H9 (cell line): ENCODE measurements at places on chromosomes 5 and 9. TPM values are rescaled to one million over a fixed set of nuclear protein-coding genes. Genes with fewer than 3 reads are reported as not detected.

Gene AFAP1L1
- total RNA-seq = 1.8 and 2.0 TPM in 2 replicates

DNA sequence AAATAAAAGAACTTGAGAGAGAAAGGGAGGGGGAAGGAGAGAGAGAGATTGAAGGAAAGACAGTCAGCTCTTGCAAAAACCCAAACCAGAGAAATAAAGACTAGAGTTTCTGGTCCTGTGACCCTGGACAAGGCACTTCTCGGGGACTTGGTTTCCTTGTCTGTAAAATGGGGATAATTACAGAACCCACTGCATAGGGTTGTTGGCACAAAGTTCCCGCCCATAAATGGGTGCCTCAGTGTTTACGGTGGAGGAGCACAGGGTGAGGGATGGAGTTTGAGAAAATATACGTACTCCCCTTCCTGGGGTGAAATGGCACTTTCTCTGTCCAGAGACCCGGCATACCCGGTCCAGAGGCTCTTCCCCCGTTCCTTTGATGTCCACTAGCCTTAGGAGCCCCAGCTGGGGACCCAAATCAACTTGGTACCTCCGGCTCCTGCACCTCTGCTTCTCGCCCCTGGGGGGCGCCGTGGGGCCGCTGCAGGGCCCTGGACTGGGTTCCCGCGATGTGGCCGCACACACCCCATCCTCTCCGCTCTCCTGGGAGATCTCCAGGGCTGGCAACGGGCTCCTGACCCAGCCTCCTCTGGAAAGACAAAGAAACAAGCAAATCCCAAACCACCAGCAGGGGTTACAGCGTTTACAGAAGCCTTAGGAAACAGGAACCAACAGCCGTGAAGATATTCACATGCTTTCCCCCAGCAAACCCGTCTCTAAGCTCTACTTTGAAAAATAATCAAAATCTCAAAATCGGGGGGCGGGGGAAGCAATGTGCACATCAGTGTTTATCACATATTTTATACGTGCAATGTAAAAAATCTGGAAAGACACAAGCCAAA is 26.3 kb downstream of the PTGES start:
- peak; percentile 94 for DNase-seq

Gene PAX5
- total RNA-seq = 0.39 and 0.75 TPM in 2 replicates

Gene FYB1
- not detected in 2 replicates for total RNA-seq

- no peak for DNase-seq
These were observed 15.0 kb upstream of the SCGB3A1 start for GRCh38 chr5:180606215-180606785.

DNA sequence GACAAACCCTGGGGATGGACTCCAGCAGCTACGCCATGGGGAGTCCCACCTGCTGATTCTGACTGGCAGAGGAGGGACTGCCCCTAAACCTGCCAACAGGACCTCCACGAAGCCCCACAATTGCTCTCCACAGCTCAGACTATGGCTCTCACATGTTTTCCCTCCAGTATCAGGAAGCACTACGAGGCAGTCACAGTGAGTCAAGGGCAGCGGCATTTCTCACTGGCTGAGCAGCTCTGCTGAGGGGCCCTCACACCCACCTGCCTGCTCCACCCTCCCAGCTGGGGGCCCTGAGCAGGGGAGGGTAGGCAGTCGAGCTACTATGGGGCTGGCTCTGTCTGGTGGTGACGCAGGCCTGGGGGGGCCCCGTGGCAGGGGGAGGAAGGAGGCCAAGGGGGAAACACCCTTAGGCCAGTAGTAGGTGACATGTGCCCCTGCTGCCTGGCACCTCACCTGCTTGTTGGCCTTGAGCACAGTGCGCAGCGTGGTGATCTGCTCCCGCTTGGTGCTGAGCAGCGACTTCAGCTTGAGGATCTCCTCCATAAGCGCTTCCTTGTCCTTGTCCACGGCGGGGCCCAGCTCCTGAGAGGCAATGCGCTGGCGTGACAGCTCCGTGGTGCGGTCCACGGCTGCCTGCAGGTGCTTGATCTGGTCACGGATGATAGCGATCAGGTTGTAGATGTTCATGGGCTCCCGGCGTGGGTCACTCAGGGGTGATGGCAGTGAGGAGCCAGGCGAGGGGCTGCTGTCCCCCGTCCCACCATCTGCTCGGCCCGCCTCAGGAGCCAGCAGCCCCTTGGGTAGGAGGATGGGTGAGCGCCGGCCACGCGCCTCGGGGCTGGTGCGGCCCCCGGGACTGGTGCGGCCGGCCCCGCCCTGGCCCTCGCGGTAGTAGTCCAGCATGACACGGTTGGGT is 46.3 kb downstream of the BICD2 start:
- DNase-seq = no peak

- DNase-seq = peak; percentile 76
These were observed 118.8 kb downstream of the WNK2 start for GRCh38 chr9:93302586-93303257.

DNA sequence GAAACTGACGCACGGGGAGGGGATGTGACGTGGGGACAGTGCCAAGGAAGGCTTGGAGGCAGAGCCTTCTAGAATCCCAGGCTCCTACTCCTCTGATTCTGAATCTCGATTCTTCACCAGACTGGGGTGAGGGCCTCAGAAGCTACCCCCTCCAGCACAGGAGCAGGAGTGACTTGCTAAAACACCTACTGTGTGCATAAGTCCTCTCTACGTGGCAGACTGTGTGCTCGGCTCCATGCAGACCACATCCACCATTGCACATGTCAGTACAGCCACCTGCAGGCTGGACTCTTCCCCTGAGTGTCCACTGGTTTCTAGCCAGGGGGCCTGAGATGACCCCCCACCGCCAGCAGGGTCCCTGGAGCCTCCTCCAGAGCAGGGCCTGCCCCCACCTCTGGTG is 71.2 kb upstream of the SARDH start:
- no peak for DNase-seq

DNA sequence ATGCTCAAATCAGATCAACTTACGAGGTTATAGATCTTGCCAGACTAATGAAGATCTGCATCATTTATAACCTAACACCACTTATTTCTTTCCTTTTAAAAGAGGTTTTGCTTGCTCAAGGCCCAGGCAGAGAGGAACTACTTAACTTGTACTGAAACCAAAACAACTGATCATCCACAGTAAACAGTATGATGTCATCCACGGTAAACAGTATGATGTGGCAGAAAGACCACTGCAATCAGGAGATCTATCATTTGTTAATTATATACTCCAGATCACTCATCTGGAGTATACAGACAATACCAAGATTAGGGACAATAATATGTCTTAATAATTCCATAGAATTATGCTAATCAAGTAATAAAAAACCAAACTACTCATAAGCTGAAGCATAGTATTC is 116.8 kb downstream of the ADAMTS6 start:
- DNase-seq = no peak

- DNase-seq = no peak
These were observed 44.5 kb upstream of the CDH6 start for GRCh38 chr5:31148959-31149475.

GRCh38 chr9:101350285-101350684 is 34.5 kb downstream of the BAAT start:
- no peak for DNase-seq

DNA sequence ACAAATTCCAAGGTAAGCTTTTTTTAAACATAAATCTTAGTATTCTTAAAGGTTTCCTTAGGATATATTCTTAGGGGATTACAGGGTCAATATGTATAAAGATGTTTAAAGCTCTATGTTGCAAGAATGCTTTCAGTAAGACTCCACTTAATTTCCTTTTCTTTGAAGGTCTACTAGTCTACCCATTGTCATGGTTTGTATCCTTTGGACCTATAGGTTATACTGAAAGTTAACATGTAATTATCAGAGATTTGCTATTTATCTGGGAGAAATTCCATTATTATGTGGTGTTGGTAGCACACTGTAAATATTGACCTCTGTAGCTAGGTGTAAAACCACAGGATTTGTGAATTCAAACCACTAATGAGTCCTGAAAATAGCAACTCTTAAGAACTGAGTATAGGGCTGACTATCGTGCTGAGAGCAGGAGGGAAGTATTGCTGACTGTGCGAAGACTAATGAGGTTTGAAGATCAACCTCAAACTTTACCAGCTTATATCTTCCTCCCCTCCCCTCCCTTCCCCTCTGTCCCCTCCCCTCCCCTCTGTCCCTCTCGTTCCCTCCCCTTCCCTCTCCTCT is 85.6 kb downstream of the GADD45G start:
- DNase-seq = no peak

- DNase-seq = no peak
These were observed 97.0 kb downstream of the DRD1 start for GRCh38 chr5:175347027-175347426.

Gene TMEM252
- not detected in 2 replicates for total RNA-seq

GRCh38 chr5:150398722-150399523 is 13.8 kb downstream of the CD74 start:
- peak; percentile 52 for DNase-seq

- DNase-seq = no peak
These were observed 34.5 kb upstream of the RASA1 start for GRCh38 chr5:87233143-87233542.

- DNase-seq = no peak
These were observed 6.1 kb downstream of the MAMDC2 start for GRCh38 chr9:70049672-70050271.

Gene PCAT7
- total RNA-seq = 4.0 and 4.2 TPM in 2 replicates

- peak; percentile 95 for DNase-seq
These were observed 15.1 kb downstream of the GPSM1 start for GRCh38 chr9:136342181-136343120.

GRCh38 chr5:51302343-51302742 is 80.9 kb upstream of the ISL1 start:
- no peak for DNase-seq

DNA sequence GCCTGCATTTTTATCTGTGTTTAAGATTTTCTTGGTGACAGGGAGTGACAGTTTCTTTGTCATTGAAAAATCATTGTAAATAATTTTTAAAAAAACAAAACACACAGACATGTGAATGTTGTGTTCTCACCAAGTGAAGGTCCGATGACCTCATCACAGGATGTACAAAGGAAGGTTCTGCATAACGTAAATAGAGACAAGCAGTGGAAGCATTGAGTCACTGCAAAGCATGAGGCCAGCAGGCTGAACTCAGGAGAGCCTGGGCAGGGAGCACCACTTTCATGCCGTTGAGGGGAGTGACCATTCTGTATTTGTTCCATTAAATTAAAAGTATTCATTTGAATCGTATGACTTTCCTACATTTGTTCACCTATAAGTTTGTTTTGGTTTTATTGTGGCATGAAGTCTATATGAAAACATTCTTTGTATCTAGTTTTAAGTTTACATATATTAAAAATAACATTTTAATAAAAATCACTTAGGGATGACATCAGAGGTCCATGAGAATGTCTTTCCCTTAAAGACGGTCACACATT is 70.4 kb upstream of the TLE1 start:
- DNase-seq = no peak

GRCh38 chr5:89297066-89297465 is 414.1 kb upstream of the MEF2C start:
- no peak for DNase-seq

DNA sequence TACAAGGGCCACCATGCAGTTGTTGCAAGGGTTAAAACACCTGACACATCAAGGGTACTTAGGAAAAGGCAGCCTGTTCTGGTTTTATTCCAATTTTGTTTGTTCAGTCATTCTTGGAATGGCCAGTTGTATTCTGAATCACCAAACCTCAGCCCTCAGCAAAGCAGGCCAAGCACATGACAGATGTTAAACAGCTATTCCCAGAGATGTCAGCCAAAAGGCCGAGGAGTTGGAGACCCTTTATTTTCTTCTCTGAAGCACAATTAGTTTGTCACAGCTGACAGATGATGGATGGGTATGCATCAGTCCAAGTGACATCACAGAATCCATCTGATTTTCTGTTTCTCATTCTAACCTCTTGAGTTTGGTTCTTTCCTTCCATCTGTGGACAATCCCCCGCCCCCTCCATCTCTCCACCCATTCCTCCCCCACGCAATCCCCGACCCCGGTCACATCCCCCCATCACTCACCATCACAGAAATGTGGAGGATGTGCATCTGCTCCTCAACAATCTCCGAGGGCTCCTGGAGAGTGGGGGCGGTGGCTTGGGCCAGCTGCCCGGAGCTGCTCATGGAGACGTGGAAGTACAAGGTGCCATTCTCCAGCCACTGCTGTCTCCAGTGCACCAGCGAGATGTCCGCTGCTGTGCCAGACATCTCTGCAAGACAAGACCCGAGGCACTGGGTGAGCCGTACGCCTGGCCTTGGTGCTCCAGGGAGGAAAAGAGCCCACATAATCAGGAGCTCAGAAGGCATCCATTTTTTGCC is 123.8 kb downstream of the ASTN2 start:
- DNase-seq = no peak

DNA sequence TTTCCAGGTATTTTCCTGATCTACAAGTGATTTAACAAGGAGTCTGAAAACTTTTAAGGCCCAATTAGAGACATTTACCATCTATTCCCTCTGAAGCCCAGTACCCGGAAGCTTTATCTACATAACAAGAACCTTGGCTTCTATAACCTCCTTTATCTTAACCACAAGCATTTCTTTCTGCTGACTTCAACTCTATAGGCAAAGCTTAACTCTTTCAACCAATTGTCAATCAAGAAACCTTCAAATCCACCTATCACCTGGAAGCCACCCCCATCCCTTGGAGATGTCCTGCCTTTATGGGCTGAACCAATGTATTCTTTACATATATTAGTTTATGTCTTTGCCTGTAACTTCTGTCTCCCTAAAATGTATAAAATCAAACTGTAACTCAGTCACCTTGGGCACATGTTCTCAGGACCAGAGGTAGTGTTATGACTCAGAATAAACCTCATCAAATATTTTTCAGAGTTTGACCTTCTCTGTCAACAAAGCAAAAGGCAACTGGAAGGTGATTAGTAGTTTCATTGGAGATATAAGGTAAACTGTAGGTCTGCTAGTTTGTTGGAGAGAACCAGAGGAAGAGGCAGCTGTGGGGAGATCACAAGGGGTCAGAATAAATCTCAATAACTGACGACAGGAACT is 13.0 kb upstream of the RIMOC1 start:
- DNase-seq = no peak

Gene KIAA0825
- 1.8 and 1.9 TPM in 2 replicates for total RNA-seq

Gene IL4
- total RNA-seq = not detected in 2 replicates

Gene PHF19
- total RNA-seq = 66.7 and 66.8 TPM in 2 replicates

Gene PDZD2
- total RNA-seq = 8.8 and 9.9 TPM in 2 replicates

Gene FBXW2
- total RNA-seq = 60.9 and 62.1 TPM in 2 replicates

GRCh38 chr5:80225189-80225933 is 30.5 kb downstream of the SERINC5 start:
- no peak for DNase-seq

Gene WWC1
- total RNA-seq = 28.2 and 30.7 TPM in 2 replicates

Gene CCNJL
- total RNA-seq = 26.9 and 29.7 TPM in 2 replicates

Gene LCNL1
- total RNA-seq = 0.18 and 0.20 TPM in 2 replicates

Gene SPINK4
- not detected in 2 replicates for total RNA-seq

GRCh38 chr5:93076096-93076495 is 504.9 kb downstream of the NR2F1-AS1 start:
- no peak for DNase-seq

DNA sequence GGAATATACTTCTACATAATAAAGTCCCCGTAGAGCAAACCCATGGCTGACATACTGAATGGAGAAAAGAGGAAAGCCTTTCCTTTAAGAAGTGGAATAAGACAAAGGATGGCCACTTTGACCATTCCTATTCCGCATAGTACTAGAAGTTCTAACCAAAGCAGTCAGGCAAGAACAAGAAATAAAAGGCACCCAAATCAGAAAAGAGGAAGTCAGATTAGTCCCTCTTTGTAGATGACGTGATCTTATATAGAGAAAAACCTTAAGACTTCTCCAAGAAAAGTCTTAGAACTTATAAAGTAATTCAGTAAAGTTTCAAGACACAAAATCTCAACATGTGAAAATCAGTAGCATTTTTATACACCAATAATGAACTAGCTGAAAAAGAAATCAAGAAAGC is 133.9 kb downstream of the GIN1 start:
- no peak for DNase-seq
